OCI-LY7 (cell line): ENCODE measurements at places on chromosomes 13 and 19.

DNA sequence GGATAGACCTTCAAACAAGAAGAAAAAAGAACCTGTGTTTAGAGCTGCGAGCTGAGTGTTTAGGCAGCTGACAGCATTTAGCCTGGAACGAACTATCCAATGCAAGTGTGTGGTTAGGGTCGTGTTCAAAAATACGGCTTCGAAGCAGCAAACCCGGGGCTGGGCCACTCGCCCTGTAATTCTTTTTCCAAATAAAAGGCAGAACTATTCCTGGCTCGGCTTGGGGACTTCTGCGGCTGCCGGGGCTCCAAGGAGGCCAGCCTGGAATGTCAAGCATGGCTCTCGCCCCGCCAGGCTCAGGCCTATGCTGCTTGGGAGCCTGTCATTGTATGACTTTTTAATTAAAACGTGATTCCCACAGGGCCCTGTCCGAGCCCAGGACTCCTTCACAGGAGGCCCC, 51.7 kb upstream of the KLF2 start:
- DNase-seq, result no peak

GRCh38 chr13:51862957-51863356, 1.2 kb downstream of the CCDC70 start:
- DNase-seq, result no peak

GRCh38 chr19:20079476-20079875, 1.7 kb downstream of the ZNF90 start:
- DNase-seq, result no peak

DNA sequence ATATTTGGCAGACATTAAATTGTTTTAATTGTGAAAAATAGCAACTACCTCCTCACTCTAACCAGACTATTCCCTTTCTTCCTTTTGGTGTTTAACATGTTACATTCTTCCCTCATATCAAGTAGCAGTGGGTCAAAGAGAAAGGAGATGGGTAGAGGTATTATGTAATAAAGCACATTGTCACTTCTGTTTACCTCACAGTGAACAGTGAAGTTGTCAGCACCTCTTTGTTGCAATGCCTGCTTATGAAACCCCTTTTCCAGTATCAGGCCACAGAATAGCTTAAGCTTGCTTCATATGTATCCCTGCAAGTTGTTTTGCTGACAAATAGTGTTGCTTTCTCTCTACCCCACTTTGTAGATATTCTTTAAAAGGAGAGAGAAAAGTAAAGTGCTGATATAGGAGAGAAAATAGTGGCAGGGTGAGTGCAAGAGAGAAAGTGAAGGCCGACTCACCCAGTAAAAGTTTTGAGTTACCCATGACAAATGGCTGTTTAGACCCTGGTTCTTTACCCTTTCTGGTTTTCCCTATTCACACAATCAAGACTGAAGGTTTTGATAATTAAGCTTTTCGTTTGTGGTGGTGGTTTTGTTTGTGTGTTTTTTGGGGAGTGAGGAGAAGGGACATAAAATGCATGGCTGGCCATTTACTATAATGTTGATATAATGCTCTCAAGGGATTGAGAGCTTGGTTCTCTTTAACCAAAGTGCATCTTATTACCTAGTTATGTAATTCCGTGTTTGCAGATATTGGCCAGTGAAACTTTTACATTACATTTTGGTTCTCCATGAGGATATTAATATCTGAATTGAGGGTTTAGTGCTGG, 3.7 kb downstream of the ITM2B start:
- no peak for DNase-seq

DNA sequence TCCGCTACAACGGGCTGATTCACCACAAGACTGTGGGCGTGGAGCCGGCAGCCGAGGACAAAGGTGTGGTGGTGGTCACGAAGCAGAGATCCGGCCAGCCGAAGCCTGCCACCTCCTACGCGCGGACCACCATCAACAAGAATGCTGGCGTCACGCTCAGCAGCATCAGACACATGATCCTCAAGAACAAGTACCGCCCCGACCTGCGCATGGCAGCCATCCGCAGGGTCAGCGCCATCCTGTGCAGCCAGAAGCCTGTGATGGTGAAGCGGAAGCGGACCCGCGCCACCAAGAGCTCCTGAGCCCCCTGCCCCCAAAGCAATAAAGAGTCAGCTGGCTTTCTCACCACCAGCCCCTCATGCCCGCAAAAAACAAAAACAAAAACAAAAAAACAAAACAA, 34.4 kb downstream of the ZNF44 start:
- no peak for DNase-seq

- no peak for DNase-seq
Measured at GRCh38 chr19:10135551-10136334, 16.0 kb upstream of the EIF3G start.

DNA sequence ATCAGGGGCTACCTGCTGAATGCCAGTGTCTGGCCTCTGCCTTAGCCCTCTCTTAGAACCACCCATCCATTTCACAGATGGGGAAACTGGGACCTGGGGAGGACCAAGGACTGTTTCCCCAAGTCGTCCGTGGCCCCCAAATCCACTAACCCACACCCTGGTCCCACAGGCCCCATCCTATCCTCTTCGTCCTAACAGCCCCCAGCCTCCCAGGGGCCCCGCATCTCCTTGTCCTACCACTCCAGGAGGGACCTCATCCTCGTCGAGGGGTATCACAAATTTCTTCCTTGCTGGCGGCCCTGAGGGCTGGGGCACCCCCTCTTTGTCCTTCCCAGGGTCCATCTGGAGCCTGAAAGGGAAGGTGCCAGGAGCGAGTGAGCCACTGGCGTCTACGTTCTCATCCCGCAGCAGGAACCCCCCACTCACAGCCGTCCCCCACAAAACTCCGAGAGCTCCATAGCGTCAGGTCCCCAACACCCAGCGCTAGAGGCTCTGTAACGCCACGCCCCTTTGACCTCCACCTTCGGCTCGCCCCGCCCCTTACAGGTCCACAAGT, 606 bp downstream of the ERCC1 start:
- no peak for DNase-seq

GRCh38 chr19:54096617-54097106, 3.9 kb downstream of the OSCAR start:
- peak; percentile 67 for DNase-seq

DNA sequence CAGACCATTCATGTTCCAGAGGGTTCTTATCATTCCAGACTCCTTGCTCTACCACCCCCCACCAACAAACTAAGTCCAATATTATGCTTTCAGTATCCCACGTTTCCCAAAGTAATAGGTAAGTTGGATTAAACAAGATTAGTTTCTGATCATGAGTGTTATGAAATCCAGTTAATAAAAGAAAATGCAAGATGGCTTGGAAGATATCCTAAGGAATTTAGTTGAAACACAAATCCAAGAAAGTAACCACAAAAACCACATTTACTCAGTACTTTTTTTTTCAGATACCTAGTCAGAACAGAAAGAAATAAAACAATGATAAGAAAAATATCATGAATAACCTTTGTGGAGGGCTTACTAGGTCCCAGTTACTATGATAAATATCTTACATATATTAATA, 119.4 kb upstream of the MIR17HG start:
- no peak for DNase-seq

- DNase-seq, result no peak
Measured at GRCh38 chr13:94641409-94641941, 39.8 kb downstream of the GPR180 start.

GRCh38 chr19:44661904-44662303, 9.4 kb upstream of the CEACAM19 start:
- no peak for DNase-seq

DNA sequence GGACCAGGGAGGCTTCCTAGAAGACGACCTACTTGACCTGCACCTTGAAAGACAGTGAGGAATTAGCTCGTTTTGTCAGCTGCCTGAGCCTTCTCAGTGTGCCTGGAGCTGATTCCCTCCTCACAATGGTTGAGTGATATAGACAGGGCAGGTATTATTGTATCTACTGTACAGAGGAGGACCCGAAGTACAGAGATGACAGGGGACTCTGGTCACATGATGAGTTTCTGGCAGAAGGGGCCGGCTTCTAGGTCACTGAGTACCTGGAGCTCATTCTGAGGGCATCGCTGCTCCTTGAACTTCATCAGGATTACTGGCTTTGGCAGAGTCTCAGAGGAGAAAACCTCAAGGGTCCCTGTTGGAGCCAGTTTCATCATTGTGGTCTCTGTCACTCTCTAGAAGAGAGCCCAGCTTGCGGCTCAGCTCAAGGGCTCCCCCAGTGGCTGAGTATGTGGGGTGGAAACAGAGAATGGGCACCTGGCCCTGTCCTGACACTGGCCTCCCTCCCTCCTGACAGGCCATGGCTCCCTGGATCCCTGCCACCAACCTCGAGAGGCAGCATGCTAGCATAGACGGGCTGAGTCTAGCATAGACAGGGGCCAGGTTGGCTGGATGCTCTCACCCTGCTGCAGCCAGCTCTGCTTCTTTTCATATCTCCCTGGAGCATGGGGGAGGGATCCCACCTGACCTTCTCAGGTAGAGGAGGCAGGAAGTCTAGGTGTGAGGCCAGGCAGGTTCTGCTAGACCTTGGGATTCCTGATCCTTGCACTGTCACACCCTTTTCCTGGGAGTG, 38.7 kb downstream of the NFIX start:
- peak; percentile 54 for DNase-seq

GRCh38 chr13:31980830-31981229, 50.7 kb upstream of the FRY start:
- no peak for DNase-seq

DNA sequence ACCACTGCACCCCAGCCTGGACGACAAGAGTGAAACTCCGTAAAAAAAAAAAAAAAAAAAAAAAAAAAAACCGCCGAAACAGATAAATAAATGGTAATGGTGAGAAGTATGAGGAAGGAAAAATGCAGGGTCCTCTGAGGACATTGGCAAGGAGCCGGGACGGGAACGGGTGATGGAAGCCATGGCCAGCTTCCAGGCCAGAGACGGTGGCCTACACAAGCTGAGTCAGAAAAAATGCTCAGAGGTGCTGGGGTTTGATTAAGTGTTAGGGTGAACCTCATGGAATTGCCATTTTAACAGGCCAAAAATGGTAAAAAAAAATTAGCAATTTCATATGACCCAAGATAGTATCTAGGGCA, 866 bp upstream of the ZSWIM4 start:
- no peak for DNase-seq

GRCh38 chr19:328025-328505, 16.5 kb downstream of the MIER2 start:
- peak; percentile 40 for DNase-seq

- DNase-seq, result no peak
Measured at GRCh38 chr19:18898081-18898606, 2.2 kb upstream of the CERS1 start.

- DNase-seq, result no peak
Measured at GRCh38 chr19:13208672-13209483, 58.7 kb downstream of the IER2 start.

GRCh38 chr19:50501186-50501567, 9.8 kb downstream of the JOSD2 start:
- no peak for DNase-seq

GRCh38 chr13:37984357-37984756, 114.8 kb upstream of the TRPC4 start:
- DNase-seq, result no peak

GRCh38 chr19:28501976-28502375, 711.0 kb downstream of the UQCRFS1 start:
- DNase-seq, result peak; percentile 21

GRCh38 chr19:42232435-42232834, 10.0 kb downstream of the GSK3A start:
- DNase-seq, result no peak

DNA sequence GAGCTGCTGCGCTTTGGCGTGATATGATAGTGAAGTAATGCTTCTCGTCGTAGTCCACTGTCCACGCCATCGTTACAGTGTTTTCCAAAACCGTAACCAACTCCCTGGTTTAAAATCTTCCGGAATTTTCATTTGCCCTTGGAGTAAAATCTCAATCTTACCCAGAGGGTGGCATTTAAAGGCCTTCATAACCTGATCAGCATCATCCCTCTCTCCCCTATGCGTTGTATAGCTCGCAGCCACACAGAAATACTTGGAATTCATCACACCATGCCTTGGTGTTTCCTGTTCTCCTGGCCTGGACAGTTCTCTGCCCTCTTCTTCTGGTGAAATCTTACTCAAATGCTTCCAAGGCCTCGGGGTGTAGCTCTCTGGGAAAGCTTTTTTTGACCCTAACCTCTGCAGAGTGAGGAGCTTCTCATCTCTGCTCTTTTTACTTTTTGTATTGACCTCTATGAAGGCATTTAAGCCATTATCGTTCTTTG, 839 bp downstream of the MPHOSPH8 start:
- DNase-seq, result no peak

DNA sequence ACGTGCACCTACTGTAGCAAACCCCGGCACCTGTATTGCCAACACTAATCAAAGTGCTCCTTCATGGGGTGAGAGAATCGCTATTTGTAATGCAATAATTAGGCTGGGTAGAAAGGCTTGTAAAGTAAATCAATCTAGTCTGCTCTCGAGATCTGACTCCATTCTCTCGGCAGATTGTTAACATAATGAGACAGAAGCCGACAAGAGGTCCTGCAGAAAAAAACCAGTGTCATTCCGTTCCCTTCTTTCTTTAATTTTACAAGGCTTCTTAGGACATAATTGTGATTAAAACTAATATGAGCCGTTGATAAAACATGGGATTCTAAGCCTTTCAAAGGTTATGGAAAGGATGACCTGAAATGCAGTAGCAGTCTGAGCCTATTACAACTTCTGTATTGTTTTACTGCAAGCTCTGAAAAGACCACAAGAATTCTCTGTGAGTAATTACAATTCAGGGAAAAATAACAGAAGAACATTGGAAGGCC, 530.0 kb downstream of the PCDH9 start:
- no peak for DNase-seq

DNA sequence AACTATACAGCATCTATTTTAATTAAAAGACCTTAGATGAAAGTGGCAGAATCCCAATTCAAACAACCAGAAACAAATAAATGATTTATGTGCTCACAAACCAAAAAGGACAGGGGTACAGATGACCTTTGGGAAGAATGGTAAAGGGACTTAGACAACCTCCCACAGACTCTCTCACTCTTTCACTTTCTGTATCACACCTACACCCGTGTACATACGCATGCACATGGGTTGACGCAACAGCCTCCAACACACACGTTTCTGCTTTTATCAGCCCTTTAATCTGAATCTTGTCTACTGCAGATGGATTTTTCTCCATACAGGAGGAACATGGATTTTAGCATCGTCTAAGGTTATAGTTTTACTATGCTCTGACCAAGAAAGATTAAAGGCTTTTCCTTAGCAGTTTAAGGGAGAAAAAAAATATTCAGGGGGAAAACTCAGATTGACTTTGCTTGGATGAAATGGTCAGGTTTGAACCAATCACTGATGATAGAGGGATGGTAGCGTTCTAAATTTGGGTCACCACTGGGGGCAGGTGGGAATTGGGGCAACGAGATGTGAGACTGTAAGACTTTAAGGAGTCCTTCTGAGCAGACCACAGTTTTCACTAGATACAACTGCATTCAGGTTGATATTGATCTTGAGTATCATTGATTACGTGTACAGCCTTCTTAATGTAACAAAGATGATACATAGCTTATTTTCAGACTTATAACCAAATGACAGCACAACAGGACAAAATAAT, 166.1 kb downstream of the ITGBL1 start:
- no peak for DNase-seq

DNA sequence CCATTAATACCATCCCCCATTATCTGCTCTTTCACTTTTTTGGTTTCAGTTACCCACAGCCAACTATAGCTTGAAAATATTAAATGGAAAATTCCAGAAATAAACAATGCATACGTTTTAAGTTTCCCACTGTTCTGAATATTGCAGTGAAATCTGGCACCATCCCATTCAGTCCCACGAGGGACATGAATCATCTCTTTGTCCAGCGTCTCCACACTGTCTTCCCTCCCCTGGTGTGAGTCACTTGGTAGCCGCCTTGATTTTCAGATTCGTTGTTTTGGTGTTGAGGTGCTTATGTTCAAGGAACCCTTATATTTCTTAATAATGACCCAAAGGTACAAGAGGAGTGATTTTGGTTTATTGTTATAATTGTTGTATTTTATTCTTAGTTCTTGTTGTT, 246.1 kb downstream of the DCT start:
- no peak for DNase-seq
